ENCODE measurements at places on chromosomes 16 and 17.

GRCh38 chr17:68462381-68463210 lies 5.3 kb upstream of the WIPI1 start:
- DNase-seq: peak; percentile 61

- DNase-seq: no peak
Measured at GRCh38 chr16:79076047-79076767, 524.3 kb downstream of the MAF start.

DNA sequence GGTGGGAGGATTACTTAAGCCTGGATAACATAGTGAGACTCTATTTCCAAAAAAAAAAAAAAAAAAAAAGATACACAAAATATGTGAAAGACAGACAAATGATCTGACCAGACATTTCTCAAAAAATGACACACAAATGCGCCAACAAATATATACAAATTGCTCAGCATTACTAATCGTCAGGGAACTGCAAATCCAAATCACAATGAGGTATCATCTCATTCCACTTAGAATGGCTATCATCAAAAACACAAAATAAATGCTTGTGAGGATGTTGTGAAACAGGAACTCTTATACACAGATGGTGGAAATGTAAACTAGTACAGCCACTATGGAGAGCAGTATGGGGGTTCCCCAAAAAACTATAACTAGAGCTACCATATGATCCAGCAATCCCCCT lies 62.4 kb downstream of the STX8 start:
- no peak for DNase-seq

GRCh38 chr17:71118039-71118438 lies 948.7 kb downstream of the KCNJ2 start:
- DNase-seq: no peak

GRCh38 chr17:40179923-40180659 lies 2.8 kb downstream of the RAPGEFL1 start:
- no peak for DNase-seq

DNA sequence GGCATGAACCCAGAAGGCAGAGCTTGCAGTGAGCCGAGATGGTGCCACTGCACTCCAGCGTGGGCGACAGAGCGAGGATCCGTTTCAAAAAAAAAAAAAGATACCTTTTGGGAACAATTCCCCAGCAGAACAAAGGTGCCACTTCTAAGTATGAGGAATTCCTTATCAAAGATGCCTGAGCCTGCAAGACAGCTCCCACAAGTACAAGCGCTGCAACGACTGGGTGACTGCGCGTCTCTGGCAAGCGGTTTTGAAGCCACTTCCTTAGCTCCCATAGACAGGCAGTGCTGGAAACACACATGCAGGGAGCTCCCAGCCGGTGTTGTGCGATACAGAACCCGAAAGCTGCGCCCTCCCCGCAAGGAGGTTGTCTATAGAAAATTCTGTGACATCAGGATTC lies 60.5 kb downstream of the ADCY9 start:
- DNase-seq: no peak

- DNase-seq: no peak
Measured at GRCh38 chr16:49651226-49651625, 204.7 kb downstream of the ZNF423 start.

- DNase-seq: no peak
Measured at GRCh38 chr17:41563607-41564170, 8.2 kb downstream of the KRT9 start.

DNA sequence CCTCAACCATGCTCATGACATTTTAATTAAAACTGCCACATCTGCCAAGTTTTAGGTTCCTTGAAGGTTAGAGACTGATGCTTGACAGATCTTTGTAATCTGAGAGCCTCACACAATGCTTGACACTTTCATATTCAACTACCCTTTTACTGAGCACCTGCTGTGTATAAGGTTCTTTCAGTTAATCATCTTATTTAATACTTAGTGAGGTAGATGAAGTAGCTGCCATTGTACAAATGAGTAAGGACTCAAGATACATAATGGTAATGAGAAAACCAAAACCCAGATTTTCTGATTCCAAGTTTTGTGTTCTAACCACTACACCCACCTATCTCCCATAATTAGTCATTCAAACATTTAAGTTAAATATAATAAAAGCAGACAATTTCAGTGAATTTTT lies 35.4 kb upstream of the ARL6IP1 start:
- DNase-seq: no peak

DNA sequence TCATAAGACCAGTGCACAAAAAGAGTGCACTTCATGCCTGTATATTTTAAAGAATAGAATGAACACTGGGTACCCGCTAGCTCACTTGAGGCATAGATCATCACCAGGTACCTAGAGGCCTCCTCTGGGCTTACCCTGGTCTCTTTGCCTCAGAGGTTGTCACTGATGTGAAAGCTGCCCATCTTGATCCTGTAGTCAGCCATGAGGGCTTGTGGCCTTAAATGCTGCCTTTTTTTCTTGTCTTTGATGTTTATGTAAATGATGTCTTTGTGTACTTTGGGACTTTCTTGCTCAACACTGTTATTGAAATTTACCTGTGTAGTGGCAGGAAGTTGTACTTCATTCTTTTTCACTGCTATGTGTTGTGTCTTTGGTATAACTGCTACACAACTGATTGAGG lies 26.8 kb upstream of the SLC5A10 start:
- DNase-seq: no peak

GRCh38 chr17:76384222-76384986 lies at the start of gene SPHK1:
Gene SPHK1, plus strand, starts transcription at chr17:76384609. Its CDS starts 1,036 bp downstream, at chr17:76385645.
- peak; percentile 60 for DNase-seq

GRCh38 chr17:70905796-70906195 lies 736.5 kb downstream of the KCNJ2 start:
- DNase-seq: no peak

GRCh38 chr17:59047616-59048015 lies 59.1 kb downstream of the TRIM37 start:
- no peak for DNase-seq

DNA sequence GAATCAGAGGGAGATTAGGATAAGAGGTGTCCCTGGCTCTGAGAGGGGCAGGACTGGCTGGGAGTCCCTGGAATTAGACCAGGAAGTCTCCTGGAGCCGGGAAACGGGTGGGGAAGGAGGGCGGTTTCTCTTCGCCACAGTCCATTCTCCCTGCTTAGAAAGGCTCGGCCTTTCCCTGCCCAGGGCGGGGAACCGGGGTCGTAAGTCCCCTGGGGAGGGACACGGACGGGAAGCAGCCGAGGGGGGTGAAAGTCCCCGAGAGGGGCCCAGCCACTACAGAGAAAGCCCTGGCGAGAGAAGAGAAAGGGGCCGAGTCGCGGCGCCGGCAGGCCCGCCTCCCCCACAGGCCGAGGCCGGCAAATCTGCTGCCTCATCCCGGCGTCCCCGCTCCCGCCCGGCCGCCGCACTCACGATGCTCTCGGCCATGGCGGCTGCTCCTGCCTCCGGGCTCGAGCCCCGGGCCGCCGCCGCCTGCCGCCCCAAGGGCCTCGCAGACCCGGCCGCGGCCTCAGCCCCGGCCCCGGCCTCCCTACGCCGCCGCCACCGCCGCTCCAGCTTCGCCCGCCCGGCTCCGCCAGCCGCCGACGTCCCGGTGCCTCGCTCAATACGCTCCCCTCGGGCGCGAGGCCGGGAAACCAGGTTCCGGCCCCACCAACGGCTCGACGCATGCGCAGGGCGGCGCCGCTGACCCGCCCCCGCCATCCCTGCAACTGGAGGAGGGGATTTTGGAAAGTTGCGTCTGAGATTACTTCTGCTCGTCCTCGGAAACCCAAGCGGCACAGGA lies at the start of the genes NPLOC4 and TSPAN10:
Gene NPLOC4 (minus strand): TSS at position 608 of the 784 bp plus-strand sequence. CDS start 182 bp downstream, at position 426.
Gene TSPAN10 (plus strand): TSS at position 692 of the 784 bp plus-strand sequence. CDS start 5,217 bp downstream, outside the sequence.
- peak; percentile 81 for DNase-seq

DNA sequence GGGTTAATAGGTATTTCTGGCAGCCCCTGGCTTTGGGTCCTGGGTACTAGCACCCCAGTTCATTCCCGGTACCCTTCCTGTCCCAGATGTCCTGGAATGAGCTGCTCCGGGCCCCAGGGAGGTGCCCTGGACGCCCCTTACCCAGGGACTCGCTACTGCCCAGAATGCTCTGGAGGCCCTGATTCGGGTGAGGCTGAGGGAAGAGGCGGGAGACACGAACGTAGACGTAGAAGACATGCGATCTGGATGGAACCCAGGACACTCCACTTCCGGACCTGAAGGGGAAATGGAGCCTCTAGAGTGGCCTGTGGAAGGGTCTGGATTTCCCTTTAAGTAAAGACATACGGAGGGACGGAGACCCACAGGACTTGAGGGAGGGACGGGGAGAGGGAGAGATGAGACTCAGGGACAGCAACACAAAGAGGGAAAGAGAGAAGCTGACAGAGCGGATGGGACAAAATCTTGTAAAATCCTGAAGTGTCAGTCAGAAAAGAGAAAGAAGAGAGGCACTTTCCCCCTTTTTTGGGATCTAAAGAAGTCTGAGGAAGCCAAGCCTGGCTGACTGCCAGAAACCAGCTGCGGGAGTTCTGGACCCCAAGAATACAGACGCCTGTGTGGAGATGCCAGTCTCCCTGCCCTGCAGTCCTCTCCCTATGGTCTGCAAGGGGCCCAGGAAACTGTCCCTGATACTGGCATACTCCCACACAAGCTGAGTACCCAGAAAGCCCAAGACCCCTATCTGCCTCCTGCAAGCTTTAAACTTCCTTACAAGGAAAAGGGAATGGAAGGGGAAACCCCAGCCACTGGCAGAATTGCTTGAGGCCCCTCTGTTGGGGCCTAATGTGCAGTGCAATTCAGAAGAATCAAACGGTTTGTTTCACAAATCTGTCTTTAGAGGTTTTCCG lies 1.0 kb upstream of the HOXB13 start:
- DNase-seq: no peak

- no peak for DNase-seq
Measured at GRCh38 chr17:66351033-66351432, 48.6 kb downstream of the PRKCA start.

- no peak for DNase-seq
Measured at GRCh38 chr17:64369007-64369893, 21.4 kb downstream of the PECAM1 start.

DNA sequence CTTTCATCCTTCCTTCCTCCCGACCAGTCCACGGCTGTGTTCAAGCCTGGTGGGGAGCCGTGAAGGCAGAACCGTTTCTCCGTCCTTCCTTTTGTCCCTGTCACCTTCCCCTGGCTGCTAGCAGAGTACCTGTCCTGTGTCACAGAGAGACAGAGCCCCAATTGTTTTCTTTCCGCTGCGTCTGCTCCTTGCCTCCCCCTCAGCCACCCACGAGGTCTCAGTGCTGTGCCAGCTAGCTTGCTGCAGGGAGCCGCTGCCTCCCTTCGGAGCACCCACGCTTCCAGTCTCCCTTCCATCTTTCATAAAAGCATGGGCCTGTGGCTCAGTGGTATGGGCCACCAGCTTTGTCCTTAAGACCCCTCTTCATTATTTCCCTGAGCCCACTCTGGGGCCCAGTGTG lies 62.2 kb downstream of the MPRIP start:
- DNase-seq: no peak

GRCh38 chr16:4309102-4309832 lies 6.6 kb upstream of the GLIS2 start:
- no peak for DNase-seq

GRCh38 chr17:62804822-62805221 lies 3.3 kb downstream of the MARCHF10 start:
- DNase-seq: no peak

GRCh38 chr16:3774156-3774767 lies 56.9 kb upstream of the TRAP1 start:
- DNase-seq: no peak

- no peak for DNase-seq
Measured at GRCh38 chr16:3266873-3267537, 10.6 kb upstream of the MEFV start.

- no peak for DNase-seq
Measured at GRCh38 chr16:27769561-27770255, 219.8 kb downstream of the KATNIP start.

- DNase-seq: no peak
Measured at GRCh38 chr16:77302674-77303073, 103.5 kb downstream of the SYCE1L start.

All from activated T-cell treated with anti-CD3 and anti-CD28 coated beads for 24 hours (primary cell).